ENCODE measurements at places on chromosomes 13 and 19. TPM values are rescaled to one million over a fixed set of nuclear protein-coding genes. Genes with fewer than 3 reads are reported as not detected.

KDELR1 gene
- total RNA-seq = 46.0 TPM

CEACAM20 gene
- not detected for total RNA-seq

MCOLN1 gene
- total RNA-seq = 22.9 TPM

ANKRD24 gene
- 0.65 TPM for total RNA-seq

OVOL3 gene
- total RNA-seq = not detected

Measured in natural killer cell (primary cell).